ENCODE measurements at places on chromosomes 5 and 9.

GRCh38 chr5:118968406-118968911 lies 19.9 kb downstream of the DTWD2 start:
- DNase-seq = no peak

- no peak for DNase-seq
These were observed 67.6 kb downstream of the ARHGEF28 start for GRCh38 chr5:73693573-73694061.

- no peak for DNase-seq
These were observed 188.6 kb downstream of the SNX18 start for GRCh38 chr5:54705994-54706653.

- no peak for DNase-seq
These were observed 45.3 kb upstream of the SIL1 start for GRCh38 chr5:139243425-139243970.

DNA sequence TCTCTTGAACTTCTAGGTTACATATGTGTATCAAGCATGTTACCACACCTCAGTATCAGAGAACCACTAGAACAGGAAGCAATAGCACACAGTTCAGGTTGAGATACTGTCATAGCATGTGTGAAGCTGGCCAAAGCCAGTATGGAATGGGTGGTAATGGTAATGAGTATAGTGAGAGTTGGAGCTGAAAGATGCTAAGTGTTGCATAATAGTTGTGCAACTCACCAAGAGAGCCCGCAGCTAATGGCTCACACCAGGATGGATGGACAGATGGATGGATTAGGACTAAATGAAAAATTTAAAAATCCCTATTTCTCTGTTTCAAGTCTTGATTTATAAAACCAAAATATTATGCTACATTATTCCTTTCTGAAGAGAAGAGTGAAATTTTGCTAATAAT lies 53.4 kb upstream of the KCNN2 start:
- no peak for DNase-seq

DNA sequence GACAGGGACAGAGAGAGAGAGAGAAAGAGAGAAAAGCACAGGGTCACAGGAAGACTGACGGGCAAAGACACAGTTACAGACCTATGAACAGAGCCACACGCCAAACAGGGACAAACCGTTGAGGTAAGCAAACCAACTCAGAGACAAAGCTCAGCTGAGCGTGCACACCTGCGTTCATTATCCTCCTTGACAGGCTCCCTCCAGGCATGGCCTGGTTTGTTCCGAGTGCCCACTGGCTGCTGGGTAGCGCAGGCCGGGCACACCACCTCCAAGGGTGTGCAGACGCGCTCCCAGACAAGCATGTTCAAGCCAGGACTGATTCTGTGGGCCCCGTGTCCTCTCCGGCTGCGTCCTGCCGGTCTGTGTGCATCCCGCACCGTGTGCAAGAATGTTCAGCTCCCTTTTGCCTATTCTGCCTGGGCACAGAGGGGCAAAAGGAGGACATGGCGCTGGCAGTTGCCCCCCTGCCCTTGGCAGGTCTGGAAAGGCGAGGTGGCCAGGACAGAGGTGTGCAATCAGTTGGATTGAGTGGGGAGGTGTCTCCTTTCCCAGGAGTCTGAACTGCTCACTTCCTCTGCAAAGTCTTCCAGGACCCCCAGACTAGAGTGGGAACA lies 467 bp upstream of the SMIM32 start:
- no peak for DNase-seq

DNA sequence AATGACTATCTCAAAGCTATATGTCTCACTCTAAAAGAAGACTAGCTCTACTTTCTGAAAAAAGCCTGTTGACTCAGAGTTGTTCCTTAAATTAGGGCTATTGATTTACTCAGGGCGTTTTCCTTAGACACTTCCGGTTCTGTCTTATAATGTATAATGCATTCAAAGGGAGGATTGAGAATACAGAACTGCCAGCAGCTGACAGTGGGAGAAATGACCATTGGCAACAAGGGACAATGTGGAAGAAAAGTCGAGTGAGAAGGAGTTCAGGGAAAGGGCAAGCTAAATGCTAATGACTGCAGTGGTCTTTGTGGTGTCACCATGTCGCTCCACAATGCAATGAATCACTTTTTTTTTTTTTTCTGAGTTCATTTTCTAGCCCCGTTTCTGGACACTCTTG lies 65.7 kb upstream of the ANKH start:
- no peak for DNase-seq

DNA sequence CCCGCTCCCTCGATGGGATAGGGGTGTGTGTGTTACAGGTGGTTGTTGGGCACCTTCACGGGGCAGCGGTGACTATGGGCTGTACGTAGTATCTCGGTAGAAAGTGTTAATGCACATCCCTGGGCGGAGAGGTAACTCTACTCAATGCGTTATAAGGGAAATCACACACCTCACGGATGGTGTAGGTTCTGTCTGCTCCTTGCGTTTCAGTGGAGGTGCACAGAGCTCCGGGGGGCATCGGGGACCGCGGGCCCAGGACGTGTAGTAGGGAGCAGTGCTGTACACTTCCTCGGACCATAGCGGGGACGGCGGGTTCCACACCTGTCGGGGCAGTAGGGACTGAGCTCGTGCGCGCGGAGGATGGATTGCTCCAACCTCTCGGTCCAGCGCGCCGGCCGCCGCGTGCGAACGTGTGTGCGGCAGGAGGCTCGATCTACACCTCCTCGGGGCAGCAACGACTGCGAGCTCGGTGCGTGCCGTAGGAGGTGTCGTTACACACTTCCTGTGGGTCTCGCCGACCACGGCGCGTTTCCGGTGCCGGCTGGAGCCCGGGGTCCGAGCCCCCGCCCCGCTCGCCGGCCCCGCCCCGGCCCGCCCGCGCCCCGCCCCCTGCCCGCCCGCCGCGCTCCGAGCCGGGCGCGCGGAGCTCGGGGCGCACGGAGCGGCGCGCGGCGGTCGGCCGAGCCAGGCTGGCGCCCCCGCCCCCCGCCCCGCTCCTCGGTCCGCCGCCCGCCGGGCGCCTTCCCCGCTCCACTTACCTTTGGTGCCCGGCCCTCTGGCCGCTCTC lies at the start of gene KIAA1958:
TSS of gene KIAA1958 (plus strand) at position 607 of the 787 bp plus-strand sequence. CDS start 87,254 bp downstream, outside the sequence.
- peak; percentile 75 for DNase-seq

GRCh38 chr9:33041432-33042188 lies 16.5 kb downstream of the DNAJA1 start:
- no peak for DNase-seq

- no peak for DNase-seq
These were observed 955 bp upstream of the GALNT12 start for GRCh38 chr9:98806394-98807035.

GRCh38 chr5:180815293-180815917 lies 12.8 kb upstream of the MGAT1 start:
- DNase-seq = no peak

GRCh38 chr9:127106466-127106855 lies 16.0 kb downstream of the ANGPTL2 start:
- no peak for DNase-seq

DNA sequence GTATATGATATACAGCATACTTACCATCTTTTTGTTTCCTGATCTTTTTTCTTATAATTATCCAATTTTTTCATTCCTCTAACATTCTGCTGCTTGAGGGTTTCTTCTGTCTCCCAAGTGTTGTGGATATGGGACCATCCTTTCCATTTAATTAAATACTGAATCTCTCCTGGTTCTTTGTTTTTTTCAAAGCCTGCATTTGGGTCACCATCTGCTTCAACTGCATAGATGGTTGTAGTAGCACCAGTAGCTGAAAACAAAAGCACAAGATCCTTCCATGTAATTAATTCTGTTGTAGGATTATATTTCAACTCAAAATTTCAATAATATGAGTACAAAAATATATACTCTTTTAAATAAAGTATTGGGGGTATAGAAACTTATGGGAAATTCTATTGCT lies 29.4 kb downstream of the CHD1 start:
- DNase-seq = no peak

GRCh38 chr9:127388037-127388855 lies 8.7 kb upstream of the SLC2A8 start:
- DNase-seq = peak; percentile 78

DNA sequence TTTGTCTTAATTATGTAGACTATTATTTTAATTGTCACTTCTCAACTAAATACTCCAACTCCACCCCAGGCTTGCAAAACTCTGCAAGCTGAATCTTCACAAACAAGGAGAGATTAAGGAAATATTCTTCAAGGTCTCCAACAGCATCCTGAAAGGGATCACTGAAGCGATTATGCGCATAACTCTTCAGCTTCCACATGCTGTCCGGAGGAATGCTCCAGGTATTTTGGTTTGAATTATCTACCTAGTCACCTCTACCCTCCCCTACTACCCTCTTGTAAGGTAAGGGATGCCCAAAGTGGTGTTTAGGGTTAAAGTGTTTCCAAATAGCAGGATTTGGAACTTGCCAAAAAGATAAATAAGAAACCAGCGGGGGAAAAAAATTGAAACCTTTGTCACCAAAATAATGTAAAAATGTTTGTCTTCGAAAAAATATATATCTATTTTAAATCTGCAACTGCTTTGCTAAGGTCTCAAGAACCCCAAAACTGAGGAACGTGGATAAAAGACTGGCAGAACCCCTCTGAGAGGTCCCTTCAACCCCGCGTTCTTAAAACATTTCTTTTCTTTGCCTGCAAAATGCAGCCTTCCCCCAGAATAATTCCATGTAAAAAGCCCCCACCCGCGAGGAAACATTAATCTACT lies 11.6 kb downstream of the PTCH1 start:
- no peak for DNase-seq

- no peak for DNase-seq
These were observed 381.4 kb downstream of the TMEM161B start for GRCh38 chr5:87887247-87887646.

DNA sequence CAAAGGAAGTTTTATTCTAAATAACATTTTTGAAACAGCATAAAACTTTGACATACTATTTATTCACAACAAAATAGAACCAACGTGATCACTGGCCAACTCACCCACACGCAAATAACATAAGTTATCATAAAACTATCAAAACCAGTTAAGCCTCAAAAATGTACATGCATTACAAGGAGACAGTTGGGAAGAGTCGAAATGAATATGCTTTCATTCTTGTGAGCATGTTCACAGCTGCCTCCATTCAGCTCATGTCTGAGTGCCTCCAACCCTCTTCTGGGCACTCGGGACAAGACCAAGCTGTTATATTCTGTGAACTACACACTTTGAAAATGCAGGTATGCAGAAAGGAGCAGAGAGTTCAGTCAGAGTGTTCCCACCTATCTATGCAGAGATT lies 284.9 kb downstream of the BNC2 start:
- no peak for DNase-seq

DNA sequence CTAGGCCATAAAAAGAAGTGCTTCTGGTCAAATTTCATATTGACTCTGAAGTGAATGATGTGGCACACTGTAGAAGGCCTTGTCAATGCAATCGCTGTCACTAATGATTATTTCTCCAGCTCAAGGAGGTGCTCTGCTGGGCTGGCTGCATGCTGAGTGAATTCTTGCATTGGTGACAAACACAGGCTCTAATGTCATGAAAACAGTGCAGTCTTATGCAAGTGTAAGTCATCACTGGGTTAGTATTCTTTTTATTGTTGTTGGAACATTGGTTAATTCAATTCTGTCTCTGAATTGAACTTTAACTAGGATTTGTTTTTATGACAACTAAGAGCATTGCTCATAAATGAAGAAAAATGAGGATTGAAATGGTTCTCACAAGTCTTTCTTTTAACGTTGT lies 57.3 kb upstream of the CD180 start:
- no peak for DNase-seq

DNA sequence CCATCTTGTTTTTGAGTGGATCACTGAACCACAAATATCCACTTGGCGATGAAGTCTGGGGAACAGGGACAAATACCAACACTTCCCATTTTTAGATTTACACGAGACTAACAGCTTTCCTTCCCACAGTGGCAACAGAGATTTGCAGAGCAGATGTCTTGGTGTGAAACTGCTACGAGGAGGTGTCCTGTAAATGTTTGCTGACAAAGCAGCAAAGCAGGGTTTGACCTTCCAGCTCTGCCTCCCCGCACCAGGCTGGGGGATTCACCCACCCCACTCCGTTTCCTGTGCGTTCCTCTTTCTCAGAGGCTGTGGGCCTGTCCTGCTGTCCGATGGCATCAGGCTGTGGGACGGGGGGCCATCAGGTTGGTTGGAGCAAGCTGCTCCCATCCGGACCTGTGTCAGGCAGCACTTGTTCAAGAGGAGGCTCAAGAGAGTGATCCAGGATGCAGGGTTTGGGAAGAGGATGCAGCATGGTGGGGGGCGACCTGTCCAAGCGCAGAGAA lies 693 bp upstream of the RGS3 start:
- no peak for DNase-seq

DNA sequence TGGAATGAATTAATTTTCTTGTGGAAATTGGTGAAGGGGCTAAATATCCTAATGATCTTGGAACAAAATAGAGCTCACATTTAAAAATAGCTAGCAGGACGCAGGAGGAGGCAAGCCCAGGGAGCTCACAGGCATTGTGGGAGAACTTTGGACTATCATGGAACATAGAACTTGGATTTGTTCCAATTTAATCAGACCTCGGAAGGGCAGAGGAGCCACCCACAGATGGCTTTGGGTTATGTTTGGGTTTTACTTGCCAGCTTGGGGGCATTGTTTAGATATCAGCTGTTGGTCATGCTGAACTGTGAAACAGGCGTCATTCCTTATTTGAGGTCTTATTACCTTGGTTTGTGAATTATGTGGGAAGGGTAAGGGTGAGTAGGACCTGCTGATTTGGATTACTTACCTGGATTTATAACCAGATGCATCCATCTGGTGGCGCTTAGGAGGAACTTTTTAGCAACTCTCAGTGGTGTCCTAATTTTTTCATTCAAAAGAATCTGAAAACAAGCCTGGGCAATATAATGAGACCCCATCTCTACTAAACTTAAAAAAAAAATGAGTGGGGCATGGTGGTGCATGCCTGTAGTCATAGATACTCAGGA lies 14.1 kb upstream of the PTGR1 start:
- DNase-seq = no peak

GRCh38 chr9:117444501-117444900 lies 29.6 kb upstream of the ASTN2 start:
- DNase-seq = no peak

- DNase-seq = no peak
These were observed 200.2 kb downstream of the CFAP90 start for GRCh38 chr5:7650755-7651154.

DNA sequence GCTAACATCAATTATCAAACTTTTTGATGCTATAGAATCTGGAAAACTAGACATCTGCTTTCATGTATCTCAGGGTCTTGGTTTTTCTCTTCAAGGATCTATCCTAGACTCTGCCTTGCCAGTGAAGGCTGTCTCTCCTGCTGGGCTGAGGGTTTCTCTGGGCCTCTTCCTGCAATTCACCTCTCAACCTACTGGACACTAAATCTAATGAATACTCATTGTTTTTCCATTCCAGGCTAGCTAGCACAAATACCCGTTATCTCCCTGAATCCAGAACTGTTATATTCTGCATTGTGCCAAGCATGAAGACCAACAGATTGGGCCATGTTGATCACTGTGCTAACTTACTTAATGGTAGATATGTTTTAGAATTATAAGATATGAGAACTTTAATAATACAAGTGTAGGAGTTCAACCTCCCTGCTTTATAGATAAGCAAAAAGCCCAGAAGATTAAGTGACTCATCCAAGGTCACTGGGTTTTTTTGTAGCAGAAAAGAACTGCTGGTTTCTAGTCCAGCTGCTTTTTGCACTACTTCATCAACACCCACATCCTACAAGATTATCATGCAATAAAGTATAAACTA lies 56.5 kb upstream of the RNF38 start:
- no peak for DNase-seq

- DNase-seq = no peak
These were observed 37.2 kb upstream of the KIF2A start for GRCh38 chr5:62268792-62269191.

Measured in stimulated activated CD4-positive, alpha-beta T cell treated with anti-CD3 and anti-CD28 coated beads, TNF-alpha, amount 100 ng/mL, for 24 hours (primary cell).